Tibial nerve (tissue), 4 donors: ENCODE measurements at places on chromosomes 4 and X. TPM values are rescaled to one million over a fixed set of nuclear protein-coding genes. Genes with fewer than 3 reads are reported as not detected.

STATH gene
- total RNA-seq, result not detected

HSD17B13 gene
- total RNA-seq, result not detected

MAD2L1 gene
- 3.3 TPM for total RNA-seq

USP38 gene
- 21.0 TPM for total RNA-seq

GRCh38 chr4:76594173-76594572 lies 159.1 kb downstream of the SHROOM3 start:
- no peak for DNase-seq

- DNase-seq, result no peak
Measured at GRCh38 chrX:138946926-138947325, 235.4 kb upstream of the FGF13 start.

DNA sequence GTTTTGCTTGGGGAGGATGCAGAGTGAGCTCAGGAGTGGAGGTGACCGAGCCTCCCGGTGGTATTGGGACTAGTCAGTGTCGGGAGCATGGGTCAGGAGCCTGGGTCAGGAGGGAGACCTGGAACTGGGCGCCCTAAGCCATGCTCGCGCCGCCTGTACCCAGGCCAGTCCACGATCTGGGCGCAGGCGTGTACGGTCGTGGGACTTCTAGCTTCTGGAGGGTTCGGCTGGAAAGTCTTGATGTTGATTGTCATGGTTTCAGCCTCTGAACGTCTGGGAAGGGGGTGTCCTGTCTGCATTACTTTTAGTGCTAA lies 244 bp downstream of the EIF2S3 start:
- no peak for DNase-seq
